Tracheal epithelial cell (primary cell): ENCODE measurements at places on chromosomes 2 and 18. TPM values are rescaled to one million over a fixed set of nuclear protein-coding genes. Genes with fewer than 3 reads are reported as not detected.

CHST9 gene
- 0.72 and 1.3 TPM in 2 replicates for total RNA-seq

TRIM54 gene
- 0.24 and 0.43 TPM in 2 replicates for total RNA-seq

ANKRD62 gene
- 0.21 TPM in 1 of 2 replicates, not detected in the other for total RNA-seq

ITGA6 gene
- 170 and 471 TPM in 2 replicates for total RNA-seq

LAMA3 gene
- 582 and 598 TPM in 2 replicates for total RNA-seq

HIBCH gene
- total RNA-seq: 6.4 and 9.9 TPM in 2 replicates

RAD51AP2 gene
- 0.21 and 0.24 TPM in 2 replicates for total RNA-seq

CRYGC gene
- not detected in 2 replicates for total RNA-seq

ITSN2 gene
- 24.5 and 35.2 TPM in 2 replicates for total RNA-seq

NYAP2 gene
- under 0.01 TPM in 1 of 2 replicates, not detected in the other for total RNA-seq

SP140 gene
- 0.48 TPM in 1 of 2 replicates, not detected in the other for total RNA-seq

EEF1B2 gene
- 569 and 744 TPM in 2 replicates for total RNA-seq

ZBTB7C gene
- total RNA-seq: under 0.01 and 0.72 TPM in 2 replicates

ABCG8 gene
- total RNA-seq: under 0.01 TPM in 1 of 2 replicates, not detected in the other

ALK gene
- total RNA-seq: not detected in 2 replicates

MDH1B gene
- 0.48 TPM in 1 of 2 replicates, not detected in the other for total RNA-seq

LBH gene
- 20.7 and 58.6 TPM in 2 replicates for total RNA-seq
